ENCODE measurements at places on chromosomes 7 and 10.

GRCh38 chr10:20185116-20185515, 368.9 kb downstream of the PLXDC2 start:
- no peak for DNase-seq

GRCh38 chr10:31927884-31928548, 615 bp downstream of the ARHGAP12 start:
- DNase-seq, result peak; percentile 38

DNA sequence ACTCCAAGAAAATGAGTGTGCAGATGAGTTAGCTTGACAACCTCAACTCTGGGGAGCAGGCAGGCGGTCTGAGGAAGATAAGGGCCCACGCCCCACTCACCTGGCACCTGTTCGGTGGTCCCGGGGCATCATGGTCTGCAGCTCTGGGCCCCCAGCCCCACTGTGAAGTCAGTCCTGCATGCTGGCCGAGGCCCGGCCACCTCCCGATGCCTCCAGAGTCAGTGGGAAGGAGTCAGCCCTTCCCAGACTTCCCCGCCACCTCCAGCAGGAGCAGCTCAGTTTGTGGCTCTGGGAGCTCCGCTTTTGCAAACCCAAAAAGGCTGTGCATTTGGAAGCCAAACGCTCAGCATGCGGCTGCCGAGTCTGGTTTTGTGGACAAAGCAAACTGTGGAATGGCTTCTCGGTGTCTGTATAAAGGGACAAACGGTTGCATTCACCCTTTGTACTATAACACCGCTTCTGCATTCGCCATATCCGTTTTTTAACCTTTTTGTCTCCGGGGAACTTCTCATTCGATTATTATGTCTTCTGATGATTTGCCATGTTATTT, 167.3 kb downstream of the CCDC3 start:
- no peak for DNase-seq

- no peak for DNase-seq
Measured at GRCh38 chr7:155603858-155604503, 40.5 kb upstream of the RBM33 start.

GRCh38 chr7:80415114-80415513, 96.8 kb downstream of the GNAT3 start:
- DNase-seq, result no peak
